ENCODE measurements at places on chromosomes 6 and 20.

DNA sequence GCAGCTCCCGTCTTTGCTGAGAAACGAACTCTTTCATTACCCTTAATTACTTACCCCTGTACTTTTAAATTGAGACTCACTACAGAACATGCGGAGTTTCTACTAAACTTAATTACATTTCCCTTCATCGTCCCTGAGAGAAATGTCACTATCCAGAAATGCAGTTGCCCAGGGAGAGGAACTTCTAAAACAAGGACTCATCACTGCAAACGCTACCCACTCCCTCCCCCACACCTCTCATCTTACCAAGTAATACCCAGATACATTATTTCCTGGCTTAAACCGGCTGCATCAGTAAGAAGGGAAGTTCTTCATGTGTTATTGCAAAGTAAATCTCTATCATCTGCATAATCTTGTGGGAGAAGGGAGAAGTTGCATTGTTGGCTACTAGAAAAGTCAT is 138.3 kb downstream of the IPCEF1 start:
- no peak for DNase-seq

DNA sequence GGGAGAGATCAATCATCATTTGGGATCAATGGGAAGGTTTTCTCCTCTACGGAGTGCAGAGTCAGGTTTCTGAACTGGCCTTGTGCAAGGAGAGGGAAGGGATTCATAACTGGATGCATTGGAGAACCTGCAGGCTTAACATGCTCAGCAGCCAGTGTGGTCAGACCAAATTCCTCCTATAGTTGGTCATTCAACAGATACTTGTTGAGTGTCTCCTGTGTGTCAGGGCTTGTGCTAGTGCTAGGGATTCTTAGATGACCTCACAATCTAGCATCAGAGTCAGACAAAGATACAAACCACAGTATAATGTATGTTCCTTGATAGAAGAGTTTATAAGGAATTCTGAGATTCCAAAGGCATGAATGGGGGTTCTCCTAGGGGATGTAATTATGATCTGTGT is 23.9 kb downstream of the RALY start:
- DNase-seq: no peak

DNA sequence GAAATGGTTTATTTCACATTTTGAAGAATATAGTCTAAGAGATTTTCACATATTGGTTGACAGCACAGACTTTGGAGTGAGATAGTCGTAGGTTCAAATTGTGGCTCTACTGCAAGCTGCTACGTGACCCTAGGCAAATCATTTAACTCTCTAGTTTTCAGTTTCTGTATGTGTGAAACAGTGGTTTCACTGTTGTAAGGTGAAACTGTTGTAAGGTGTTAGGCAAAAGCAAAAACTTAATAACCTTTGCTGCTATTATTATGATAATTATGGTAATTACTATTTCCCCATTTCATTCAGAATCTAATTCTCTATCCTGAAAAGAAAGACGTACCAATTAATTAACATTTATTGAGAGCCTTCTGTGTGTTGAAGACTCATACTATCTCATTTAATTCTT is 144.2 kb downstream of the REV3L start:
- DNase-seq: no peak

DNA sequence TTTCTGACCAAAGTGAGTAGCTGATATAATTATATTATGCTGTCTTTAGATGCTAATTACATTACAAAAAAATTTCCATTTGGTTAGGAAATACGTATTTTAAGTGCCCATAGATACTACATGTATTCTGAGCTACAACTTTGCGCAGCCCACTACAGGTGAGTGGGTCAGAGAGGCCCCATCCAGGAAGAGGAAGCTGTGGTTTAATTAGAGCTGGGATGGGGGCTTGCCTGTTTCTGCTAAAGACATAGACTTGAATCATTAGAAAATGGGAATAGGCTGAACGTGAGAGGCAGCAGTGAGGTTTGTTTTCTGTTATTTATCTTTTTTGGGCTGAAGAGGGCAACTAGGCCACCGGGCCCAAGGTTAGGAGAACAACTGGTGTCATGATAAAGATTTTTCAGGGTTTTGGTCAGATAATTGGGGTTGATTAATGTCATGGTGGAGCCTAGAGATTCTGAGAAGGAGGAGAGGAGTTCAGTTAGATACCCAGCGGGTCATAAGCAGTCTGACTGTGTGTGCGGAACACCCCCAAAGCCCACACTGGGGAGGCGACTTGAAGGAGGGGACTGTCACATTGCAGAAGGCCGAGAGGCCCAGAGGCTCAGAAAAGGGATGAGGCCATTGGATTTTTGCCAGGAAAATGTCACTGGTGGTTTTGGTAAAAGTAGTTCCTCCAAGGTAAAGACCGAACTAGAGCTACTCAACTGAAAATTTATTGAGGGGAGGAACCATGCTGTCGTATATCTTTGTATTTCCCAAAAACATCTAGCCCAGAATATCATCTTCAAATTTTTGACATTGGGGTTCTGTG is 14.5 kb upstream of the IRF4 start:
- no peak for DNase-seq

GRCh38 chr6:146598772-146599405 is at the start of gene ADGB:
Gene ADGB, plus strand, starts transcription at chr6:146598972. Its CDS starts 69 bp downstream, at chr6:146599041.
- peak; percentile 69 for DNase-seq

- no peak for DNase-seq
Measured at GRCh38 chr20:56627122-56628014, 1.7 kb upstream of the TFAP2C start.

GRCh38 chr20:25695532-25696370 is 902 bp downstream of the ZNF337 start:
- peak; percentile 12 for DNase-seq

- DNase-seq: no peak
Measured at GRCh38 chr6:71391126-71391525, 102.5 kb downstream of the OGFRL1 start.

DNA sequence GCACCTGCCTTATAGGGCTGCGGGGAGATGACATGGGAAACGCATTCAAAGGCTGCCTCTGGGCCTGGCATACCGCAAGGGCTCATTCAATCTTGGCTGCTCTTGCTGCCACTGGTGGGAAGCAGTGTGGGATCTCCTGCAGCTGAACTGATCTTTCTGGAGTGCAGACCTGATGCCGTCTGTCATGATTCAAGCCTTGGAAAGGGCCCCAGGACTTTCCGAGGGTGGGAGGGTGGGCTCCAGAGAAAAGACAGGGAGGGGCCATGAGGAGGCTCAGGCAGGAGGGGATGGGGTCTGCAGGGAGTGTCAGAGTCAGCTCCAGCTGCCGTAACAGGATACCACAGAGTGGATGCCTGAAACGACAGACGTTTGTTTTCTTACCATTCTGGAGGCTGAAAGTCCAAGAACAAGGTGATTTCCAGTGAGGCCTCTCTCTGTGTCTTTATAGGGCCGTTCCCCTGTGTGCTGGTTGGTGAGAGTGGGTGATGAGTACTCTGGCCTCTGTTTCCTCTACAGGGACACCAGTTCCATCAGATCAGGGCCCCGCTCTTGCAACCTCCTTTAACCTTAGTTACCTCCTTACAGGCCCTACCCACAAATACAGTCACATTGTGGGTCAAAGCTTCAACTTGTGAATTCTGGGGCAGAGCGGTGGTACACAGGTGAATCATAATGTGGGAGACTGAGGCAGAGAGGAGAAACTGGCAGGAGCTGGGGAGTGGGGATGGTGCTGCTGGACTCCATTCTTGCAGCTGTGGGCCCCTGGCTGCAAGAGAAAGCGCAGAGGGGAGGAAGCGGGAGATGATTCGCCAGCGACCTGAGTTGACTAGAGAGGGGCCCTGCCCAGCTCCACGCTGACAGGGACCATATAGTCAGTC is 148.4 kb downstream of the SYCP2 start:
- DNase-seq: no peak

- no peak for DNase-seq
Measured at GRCh38 chr6:107235007-107235406, 119.7 kb upstream of the BEND3 start.

GRCh38 chr6:124073021-124073420 is 269.4 kb downstream of the NKAIN2 start:
- peak; percentile 20 for DNase-seq

DNA sequence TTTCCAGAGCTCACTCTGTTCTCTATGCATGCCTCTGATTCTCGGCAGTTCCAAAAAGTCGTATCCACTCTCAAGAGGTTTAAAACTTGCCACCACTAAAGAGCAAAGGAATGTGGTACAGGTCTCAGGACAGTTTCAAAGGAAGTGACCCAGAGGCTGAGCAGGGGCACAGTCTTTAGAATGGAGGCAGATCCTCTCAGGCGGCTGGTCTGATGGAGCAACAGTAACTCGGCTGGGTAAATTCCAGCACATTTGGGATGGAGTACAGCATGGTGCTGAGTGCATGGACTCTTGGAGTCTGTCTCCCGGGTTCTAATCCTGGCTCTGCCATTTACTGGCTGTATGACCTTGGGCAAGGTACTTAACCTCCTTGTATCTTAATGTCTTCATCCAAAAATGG is 88.1 kb upstream of the BACH2 start:
- DNase-seq: no peak

DNA sequence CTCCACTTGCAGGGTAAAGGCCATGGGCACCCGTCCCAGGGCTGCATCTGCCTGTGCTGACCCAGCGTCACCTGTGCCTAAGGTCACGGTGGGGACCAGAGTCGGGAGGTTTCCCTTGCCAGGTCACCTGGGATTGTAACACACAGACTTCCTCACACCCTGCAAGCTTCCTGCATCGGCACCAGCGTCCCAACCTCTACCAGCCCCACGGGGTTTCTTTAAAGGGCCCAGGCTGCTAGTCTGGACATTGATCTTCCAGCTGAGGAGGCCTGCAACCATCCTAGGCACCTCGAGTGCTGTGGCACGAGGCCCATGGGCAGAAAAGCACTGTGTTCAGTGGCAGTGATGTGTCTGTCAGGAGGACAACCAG is 12.6 kb downstream of the ACSS1 start:
- no peak for DNase-seq
